ENCODE measurements at places on chromosomes 5 and 9.

DNA sequence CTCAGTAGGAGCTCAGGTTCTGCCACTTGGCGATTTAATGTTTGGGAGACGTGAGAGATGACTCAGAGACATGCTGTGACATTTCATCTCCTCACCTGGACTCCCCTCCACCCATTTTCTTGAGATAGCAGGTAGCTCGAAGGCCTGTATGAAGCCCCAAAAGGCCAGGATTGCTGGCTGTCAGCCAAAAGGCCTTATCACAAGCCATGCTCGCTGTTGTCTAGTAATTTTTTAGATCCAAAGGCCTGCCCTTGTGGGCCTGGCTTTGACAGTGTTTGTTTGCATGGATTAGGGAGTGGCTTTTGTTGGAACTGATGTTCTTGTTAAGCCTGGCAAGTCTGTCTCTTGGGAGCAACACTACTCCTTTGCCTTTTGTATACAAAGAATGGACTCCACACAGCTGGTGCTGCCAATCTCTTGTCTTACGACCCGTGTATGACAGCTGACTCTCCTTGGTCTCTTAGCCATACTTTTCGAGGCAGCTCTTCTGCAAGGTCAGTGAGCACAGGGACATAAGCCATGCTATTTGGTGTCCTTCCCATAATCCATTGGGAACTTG lies 22.7 kb downstream of the CAVIN4 start:
- DNase-seq, result no peak

DNA sequence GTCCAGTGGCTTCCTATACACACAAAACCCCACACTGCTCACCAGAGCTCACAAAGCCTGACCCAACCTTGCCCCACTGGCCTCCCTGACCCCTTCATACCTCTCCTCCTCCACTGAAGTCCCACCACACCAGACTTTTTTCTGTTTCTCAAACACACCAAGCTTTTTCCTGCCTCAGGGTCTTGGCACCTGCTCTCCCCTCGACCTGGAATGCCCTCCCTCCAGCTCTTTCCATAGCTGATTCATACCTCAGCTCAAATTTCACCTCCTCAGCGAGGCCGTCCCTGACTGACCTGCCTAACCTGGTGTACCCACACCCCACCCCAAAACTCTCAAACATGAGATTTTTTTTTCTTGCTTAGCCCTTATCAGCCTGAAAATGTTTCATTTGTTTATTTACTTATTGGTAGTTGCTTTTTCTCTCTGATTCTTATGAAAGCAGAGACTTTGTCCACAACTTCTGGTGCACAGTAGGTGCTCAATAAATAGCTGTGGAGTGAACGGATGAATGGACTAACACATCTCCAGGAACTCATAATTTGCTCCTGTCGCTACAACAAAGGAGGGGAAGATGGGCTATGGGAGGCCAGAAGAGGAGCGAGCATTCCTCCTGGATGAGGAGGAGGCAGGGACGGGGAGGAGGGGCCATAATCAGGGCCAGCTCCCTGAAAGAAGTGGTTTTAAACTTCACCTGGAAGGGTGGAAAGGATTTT lies 84.3 kb downstream of the SH3TC2 start:
- no peak for DNase-seq

DNA sequence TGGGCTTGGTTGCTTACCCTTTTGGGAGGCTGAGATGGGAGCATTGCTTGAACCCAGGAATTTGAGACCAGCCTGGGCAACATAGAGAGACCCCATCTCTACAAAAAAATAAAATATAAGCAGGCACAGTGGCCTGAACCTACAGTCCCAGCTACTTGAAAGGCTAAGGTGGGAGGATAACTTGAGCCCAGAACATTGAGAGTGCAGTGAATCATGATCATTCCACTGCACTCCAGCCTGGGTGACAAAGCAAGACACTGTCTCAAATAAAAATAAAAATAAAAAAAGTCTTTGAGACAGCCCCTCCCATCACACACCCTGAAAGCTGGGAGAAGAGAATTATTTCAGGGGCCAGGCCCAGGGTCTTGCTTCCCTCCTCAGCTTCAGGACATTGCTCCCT lies 251.8 kb downstream of the BRINP1 start:
- no peak for DNase-seq

DNA sequence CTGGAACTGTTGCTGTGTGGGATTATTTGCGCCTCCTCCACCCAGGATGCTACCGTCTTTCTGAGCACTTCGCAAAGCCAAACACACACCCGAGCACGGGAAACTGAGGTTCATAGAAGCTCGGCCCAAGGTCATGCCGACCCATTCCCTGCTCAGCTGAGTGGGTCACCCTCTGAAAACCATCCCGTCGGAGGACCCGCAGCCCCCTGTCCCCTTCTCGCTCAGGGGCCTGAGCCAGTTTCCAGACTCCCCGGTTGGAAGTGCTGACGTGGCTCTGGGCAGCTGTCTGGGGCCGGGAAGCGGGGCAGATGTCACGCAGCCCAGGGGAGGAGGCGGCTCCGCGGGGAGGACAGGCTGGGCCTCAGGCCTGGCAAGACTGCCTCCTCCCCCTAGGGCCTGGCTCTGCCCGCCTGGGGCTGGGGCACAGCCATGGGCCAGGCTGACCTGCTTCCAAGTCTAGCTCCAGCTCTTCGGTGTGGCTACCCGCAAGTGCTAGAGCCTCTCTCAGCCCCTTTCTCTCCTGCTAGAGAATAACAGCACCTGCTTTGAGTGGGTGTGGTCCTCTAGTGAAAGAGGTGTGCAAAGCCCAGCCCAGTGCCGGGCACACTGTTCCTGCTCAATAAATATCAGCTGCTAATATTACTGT lies 9.9 kb upstream of the CXXC5 start:
- no peak for DNase-seq

- DNase-seq, result no peak
These were observed 27.2 kb upstream of the SMU1 start for GRCh38 chr9:33103501-33104281.

GRCh38 chr5:14097998-14098471 lies 45.1 kb upstream of the TRIO start:
- no peak for DNase-seq

DNA sequence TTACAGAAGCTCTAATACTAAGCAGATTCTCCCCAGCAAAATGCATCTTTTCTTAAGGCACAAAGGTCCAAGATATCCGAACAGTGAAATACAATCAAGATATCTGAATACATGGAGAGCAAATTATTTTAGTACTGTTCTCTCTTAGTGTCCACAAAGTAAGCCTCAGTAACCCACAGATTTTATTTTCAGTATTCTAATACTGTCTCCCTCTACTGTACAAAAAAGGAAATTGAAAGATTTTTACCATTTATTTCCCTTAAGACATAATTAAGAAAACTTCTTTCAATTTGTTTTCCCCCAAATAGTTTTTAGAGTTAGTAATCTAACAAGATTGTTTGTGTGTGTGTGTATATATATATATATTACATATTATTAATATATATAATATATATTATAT lies 24.7 kb upstream of the NOL6 start:
- DNase-seq, result no peak

DNA sequence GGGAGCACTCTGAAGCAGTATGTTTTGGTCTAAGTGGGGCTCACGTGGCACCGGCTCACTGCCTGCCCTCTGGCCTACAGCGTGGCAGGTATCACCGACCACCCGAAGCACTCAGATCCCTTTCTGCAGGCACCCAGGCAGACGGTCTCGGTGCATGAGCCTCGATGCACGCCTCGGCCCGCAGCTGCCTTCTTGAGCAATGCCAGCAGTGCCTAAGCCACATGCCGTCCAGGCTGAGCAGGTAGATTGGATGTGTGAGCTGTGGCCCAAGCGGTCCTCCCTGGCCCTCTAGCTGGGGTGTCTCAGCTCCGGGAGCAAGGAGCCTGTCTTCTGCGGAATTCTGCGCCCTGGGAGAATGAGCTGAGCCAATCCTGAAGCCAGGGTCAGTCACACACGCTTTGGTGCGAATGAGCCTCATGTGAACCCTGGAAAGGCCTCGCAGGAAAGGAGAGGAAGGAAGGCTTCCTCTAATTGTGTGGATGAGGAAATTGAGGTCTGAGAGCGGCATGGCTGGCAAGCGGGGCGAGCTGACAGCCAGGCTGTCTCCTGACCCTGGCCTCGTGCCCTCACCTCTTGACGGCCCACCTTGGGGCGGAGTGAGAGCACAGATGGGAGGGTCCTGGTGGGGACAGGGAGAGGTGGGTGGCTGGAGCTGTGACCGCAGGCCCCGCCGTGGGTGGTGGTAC lies 14.4 kb downstream of the RXRA start:
- DNase-seq, result no peak

- DNase-seq, result no peak
These were observed 46.8 kb downstream of the FBN2 start for GRCh38 chr5:128491291-128491690.

GRCh38 chr9:89254773-89255125 lies 56.2 kb upstream of the CKS2 start:
- DNase-seq, result no peak

GRCh38 chr9:108534741-108535140 lies 321.0 kb downstream of the ACTL7B start:
- DNase-seq, result no peak
